Midbrain (tissue), 1 donor: ENCODE measurements at places on chromosomes 1 and 21.

- peak; percentile 8 for DNase-seq
Measured at GRCh38 chr1:3529099-3529729, 74.7 kb downstream of the ARHGEF16 start.

DNA sequence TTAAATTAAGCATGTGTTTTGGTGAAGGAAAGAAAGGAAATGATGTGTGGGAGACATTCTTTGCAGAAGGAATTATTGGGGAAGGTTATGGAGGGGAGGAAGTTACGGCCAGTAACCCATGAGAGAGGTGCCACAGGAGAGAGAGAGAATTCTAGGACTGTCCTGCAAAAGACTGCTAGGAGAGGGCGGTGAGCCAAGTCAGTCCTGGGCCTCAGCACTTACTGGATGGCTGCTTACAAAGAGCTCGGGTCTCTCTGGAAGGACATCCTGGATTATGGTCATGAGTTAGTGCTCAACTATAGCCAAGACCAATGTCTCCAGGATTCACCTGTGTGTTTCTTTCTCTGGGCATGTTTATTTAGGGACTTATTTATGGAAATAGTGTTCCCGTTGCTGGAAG is 74.4 kb upstream of the HSD17B7 start:
- DNase-seq = peak; percentile 3

DNA sequence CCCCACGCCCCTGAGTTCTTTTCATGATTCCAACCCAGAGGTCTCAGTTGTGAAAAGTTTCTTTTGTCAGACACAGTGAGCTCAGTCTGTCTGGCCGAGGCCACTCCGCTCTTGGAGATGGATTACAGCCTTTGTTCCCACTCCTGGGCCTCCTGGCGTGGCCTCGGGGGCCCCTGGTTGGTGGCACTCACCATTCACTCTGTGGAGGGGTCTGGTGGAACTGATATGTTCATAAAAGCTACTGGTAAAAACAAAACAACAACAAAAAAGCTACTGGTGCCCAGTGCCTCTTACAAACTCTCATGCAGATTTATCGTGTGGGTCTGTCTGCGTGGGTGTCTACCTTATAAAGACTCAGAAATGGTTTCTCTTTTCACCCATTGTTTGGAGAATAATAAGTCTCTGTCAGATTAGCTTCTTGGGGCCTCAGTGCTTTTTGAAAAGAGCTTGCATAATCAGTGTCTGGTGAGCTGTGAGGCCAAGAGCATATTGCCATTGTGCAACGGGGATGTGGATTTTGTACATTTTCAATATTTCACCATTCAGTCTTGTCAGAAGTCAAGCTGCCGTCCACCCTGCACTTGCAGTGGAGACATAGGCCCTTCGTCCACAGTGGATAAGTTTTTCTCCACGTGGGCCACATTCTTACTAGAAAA is 86.7 kb downstream of the GALNT2 start:
- DNase-seq = peak; percentile 53

DNA sequence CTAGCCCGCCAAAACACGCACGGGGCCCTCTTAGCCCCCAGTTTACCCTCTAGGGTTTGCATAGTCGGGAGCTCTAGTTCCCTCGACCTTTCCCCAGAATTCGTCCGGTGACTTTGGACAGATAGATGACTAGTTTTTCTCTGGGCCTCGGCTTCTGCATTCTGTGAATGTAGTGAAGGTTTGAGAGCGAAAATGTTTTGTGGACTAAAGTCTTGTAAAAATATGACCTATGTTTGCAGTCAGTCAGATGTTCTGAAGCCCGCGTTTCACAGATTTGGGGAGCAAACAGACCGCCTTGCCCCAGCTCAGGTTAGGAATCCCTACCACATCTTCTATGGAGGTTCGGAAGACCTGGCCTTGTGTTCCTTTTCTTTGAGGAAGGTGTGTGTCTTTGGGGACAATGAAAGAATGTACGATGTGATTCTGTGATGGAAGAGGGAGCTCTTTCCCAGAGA is 401 bp downstream of the UQCRH start:
- peak; percentile 69 for DNase-seq

DNA sequence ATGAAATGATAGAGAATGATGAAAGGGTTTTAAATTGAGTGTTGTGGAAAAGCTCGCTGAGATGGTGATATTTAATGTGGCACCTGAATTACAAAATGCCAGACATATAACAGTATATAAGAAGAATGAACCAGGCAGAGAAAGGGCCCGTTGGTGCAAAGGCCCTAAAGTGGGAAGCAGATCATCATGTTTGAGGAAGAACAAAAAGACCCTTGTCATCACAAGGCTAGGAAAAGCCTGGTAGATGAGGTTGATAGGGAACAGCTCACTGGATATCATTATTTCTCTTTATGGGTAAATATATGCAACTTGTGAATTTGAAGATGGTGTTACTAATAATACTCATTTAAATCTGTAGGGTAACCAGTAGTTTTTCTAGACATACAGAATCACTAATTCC is 11.0 kb downstream of the RAP1A start:
- DNase-seq = no peak

DNA sequence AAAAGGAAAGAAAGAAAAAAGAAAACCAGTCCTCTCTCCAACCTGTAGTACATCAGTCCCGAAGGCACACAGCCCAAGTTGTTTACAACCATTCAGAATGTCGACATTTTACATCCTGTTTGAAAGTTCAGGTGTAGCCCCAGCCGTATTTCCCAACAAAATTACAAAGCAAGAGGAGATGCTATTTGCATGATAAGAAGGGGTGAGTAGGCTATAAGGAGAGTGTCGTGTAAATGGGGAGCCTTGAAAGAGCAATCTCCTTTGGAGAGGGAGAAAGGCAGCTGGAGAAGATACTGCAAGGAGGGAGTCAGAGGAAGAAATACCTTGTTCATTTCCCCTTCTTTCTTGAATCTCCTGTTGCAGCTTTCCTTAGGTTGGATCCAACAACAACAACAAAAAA is 35.5 kb upstream of the DENND1B start:
- no peak for DNase-seq

DNA sequence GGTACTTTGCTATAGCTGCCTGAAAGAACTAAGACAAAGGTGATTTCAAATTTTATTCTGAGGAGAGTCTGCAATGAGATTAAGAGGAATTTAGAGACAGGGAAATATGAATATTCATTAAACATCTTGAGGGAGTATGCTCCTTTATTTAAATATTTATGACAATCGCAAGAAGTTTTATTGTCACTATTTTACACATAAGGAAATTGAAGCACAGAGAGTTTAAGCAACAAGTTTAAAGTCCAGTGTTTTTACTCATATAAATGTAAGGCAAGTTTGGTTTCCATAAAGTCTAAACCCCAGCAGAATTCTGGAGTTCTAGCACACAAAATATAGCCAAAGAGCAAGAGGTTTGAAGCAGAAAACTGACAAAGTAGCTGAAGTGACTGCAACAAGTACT is 49.3 kb upstream of the SAMSN1 start:
- DNase-seq = no peak

DNA sequence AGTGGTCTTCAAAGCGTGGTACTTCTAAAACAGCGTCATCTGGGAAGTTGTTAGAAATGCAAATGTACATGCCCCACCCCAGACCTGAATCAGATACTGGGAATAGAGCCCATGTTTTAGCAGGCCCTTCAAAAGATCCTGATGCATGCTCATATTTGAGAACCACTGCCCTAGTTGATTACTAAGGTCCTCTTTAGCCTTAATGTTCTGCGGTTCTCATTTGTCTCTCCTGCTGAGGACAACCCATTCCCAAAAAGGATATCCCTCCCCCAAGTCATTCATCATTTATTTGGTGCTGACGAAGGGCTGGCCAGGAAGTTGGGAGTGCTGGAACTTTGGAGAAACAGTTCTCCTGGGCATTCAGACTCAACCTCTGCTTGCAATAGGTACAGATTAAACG is 92.4 kb upstream of the RALGPS2 start:
- DNase-seq = no peak

DNA sequence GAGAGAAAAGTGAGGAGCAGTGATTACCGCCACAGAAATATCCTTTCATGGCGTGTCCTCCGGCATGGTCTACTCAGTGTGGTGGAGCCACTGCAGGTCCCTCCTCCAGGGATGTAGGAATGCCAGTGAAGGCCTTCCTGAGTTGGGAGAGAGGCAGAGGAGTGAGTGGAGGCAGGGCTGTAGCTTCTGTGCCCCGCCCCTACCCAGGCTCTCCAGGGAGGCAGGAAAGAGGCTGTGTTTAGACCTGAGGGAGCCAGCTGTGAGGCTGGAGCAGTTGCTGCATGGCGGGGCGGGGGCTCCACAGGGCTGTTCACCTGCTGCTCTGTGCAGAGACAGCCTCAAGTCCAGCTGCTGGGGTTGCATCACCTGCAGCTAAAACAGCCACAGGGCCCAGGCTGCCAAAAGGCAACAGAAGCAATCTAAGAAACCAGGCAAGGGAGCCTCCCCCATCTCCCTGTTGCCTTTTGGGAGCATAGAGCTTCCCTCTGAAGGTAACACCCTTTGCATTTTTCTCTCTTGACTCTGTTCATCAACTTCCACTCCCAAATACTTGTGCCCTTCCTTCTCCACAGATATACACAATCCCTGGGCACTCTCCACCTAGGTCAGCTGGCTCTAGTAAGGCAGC is 801 bp upstream of the ANXA9 start:
- DNase-seq = no peak
